ENCODE measurements at places on chromosomes 3 and 15.

GRCh38 chr15:92611995-92612745 lies 43.4 kb downstream of the FAM174B start:
- DNase-seq, result no peak

- DNase-seq, result no peak
These were observed 407.6 kb downstream of the ZIC1 start for GRCh38 chr3:147816752-147817151.

DNA sequence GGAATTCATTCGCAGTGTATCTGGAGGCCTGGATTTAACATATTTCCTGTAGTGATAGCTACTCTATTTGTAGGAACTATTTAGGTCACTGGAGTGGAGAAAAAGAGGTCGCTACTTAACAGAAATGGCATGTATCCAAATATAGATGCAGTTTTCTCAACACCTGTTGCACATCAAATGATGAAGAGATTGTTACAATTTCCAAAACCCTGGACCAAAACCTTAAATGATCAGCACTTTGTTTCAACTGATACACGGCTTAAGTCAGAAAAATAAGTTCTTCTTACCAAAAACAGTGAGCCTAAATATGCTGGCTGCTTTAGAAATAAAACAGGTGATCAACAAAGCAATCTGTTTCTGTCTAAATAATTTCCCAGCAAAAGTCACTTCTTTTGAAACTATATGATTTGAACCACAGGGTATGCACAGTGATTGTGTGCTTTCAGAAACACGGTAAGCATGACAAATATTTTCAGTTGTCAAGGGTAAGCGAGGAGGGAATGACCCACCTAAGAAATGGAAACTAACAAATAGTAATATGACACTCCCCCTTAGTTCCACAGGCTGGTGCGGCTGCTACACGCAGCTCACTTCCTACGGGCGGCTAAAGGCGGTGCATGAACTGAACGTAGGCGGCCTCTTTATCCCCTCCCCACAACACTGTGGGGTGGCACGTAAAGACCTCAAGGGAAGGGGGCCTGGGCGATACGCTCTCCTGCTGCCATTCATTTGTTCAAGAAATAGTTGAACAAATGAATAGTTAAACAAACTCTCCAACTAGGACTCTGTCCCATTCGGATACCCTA lies 1.1 kb downstream of the EHD4 start:
- DNase-seq, result peak; percentile 23

DNA sequence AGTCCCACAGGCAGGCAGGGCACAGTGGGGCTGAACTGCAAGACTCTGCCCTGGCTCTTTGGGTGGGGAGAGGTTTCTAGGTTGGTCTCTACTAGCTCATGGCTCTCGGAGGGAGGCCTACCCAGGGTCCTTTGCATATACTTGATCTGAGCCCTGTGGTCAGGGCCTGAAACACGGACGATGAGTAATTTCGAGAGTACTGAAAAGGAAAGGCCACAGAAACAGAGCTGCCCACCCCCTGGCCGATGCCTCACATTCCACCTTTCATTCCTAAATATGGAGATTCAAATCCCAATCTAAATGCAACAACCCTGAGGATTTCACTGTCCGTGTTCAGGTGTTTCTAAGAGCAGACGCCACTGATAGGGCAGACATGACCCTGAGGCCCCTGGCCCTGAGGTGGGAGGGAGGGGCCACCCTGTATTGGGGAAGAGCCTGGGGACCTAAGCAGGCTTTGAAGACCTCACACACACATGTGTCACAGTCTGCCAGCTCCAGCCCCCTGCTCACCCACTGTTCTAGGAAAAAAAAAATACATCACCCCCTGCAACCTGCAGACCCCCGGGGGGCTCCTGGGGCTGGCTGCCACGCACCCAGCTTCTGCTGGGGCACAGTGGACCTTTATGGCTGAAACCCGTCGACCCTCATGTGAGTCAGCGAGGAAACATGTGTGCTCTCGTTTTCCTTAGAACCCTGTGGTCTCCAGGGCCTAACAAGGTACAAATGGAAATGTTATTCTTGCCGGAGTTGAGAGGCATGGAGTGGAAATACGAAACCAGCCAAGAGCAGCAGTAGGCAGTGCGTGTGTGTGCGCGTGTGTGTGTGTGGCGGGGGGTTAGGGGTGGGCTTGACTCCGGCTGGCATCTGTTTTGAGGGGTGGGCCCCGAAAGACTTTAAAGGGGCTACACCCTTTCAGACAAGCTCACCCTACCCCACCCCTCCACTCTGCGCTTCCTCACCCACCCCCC lies 112.7 kb downstream of the CHSY1 start:
- no peak for DNase-seq

GRCh38 chr3:134485075-134485717 lies 589 bp downstream of the ANAPC13 start:
- DNase-seq, result no peak

- DNase-seq, result no peak
These were observed 246.5 kb downstream of the PDZRN3 start for GRCh38 chr3:73378207-73378606.

DNA sequence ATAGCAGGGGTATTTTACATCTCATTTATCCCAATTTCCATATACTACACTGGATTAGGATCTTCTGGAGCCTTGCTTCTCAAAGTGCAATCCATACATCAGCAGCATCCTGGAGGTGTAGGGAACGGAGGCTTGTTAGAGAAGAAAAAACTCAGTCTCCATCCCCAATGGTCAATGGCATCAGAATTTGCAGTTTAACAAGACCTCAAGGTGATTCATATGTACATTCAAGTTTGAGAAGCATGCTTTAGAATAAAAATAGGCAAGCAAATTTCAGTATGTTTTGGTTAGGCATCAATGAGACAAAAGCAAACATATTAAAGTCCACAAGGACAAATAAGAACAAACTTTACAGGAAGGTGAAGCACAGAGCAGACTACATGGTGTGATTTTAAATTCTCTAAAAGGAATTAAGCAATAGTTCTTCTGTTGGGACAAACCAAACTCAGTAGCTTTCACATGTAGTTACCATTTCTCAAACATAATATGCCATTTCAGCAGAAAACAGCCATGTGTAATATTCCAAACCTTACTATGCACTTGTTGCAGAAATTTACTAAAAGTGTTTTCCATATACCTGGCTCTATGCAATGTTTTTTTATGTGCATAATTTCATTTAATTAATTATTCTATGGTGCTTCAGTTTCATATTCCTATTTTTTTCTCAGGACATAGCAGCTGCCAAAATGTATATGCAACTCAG lies 360.3 kb upstream of the NECTIN3 start:
- no peak for DNase-seq

DNA sequence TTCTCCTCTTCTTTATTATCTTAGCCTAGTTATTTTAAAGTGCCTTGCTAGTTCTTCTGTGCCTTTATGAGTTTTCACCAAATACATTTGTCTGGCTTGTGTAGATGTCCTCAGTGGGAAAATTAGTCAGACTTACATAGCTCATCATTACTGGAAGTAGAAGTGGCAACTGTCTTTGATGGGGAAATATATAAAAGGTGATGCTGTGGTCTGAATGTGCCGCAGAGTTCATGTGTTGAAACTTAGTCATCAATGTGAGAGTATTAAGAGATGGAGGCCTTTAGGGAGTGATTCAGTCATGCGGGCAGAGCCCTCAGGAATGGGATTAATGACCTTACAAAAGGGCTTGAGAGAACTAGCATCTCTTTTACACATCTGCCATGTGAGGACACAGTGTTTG lies 6.4 kb upstream of the ERICH6 start:
- DNase-seq, result no peak

DNA sequence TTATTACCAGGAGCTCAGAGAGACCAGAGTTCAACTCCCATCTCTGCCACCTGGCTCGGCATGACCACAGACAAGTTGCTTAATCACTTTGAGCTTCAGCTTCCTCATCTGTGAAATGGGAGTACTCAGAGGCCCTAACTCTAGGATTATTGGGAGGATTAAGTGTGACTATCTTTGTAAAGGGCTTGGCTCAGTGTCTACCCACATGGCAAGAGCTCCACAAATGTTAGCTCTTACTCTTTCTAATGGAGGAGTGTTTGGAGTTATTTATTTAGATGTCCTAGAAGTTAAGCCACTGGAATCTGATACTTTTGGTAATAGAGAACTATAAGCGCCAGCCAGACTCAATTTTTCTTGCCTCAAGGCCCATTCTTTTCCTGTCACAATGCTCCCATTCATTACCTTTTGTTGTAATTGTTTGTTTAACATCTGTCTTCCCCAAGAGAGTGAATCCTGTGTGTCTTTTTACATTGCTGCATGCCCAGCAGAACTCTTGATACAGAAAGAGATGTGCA lies 12.3 kb upstream of the LMCD1 start:
- no peak for DNase-seq

DNA sequence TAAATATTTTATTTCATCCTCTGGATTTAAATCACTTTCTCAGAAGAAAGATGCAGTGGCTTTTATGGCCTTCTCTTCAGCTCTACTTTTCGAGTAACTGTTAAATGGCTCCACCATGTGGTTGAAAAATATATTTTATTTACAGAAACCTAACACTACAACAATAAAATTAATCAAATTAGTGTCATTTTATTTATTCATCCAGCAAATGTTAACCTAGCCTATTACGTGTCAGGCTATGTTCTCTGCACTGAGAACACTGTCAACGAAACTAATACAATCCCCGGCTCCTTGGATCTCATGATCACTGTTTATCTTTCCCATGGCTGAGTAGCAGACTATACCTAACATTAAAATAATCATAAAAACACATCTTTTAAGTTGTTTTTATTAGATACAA lies 148.0 kb upstream of the OSTN start:
- DNase-seq, result no peak

GRCh38 chr3:16224325-16224724 lies 40.4 kb downstream of the DPH3 start:
- no peak for DNase-seq

DNA sequence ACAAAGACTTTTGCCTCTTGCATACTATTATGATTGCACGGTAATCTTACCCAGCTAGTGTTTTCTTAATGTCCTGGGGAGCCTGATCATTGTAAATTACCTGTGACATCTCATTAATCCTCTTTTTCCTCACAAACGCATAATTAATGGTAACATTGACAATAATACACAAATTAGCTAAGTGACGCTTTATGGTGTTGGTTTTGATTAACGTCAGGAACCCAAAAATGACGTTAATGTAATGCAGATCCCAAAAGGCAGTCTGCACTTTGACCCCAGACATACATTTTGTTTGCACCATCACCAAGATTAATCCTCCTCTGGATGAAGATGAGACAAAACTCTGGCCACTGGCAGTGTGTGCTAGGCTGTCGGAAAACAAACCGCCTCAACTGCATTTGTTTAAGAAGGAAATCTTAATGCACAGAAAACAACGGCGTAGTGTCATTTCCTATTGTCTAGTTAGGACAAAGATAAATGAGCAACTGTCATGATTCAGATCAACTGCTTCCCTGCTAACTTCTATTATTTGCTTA lies 83.9 kb upstream of the CDIN1 start:
- no peak for DNase-seq

DNA sequence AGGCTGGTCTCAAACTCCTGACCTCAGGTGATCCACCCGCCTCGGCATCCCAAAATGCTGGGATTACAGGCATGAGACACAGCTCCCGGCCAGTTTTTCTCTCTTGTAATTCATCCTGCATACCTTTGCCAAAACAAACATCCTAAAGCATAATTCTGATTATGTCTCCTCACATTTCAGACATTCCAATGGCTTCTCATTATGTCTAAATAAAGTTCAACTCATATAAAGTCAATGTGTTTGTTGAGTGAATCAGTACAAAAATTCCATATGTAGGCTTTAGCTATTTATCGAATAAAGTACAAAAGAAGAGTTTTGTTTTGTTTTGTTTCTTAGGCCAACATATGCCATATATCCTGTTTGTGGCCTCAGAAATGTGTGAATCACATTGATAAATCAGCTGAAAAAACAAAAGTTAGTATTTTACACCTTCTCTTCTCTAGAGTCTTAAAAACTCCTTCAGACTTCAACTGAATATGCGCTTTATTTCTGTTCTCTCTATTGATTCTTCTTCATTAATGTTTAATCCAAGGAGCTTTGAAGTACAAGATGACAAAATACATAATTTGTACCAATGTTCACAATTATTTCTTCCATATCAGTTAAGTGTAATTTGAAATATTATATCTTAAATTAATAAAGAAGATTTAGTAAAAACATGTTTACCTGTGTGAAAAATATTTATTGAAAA lies 165.8 kb downstream of the MECOM start:
- no peak for DNase-seq

All from NCI-H2227 treated with DMSO at 0.1 percent for 48 hours (cell line).